ENCODE measurements at places on chromosomes 6 and 20.
A peak's percentile ranks its signal among the peaks of the same experiment; 100 is the strongest.

- DNase-seq: no peak
These were observed 30.9 kb downstream of the LRRC1 start for GRCh38 chr6:53825532-53826321.

DNA sequence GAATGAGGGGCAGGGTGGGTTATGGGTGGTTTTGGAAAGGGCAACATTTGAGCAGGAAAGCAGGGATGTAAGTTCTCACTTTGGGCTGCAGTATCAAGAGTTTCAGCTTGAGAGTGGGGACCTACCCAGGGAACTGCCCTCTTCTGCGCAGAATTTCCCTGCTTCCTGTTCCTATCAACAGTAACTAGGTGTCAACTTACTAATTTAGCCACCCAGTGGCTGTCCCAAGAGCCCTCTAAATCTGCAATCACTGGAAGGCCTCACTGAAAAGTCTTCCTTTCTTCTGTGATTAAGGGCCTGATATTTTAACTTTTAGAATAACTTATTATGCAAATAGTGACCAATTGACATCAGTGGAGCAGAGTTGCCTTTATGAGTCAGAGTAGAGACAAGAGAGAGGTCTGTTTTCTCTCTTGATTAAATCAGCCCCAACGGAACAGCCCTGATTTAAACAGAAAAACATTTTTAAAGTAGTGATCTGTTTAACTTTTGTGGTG lies 118.2 kb upstream of the RIPOR2 start:
- DNase-seq: no peak

- no peak for DNase-seq
These were observed 176.2 kb downstream of the NFATC2 start for GRCh38 chr20:51366155-51366886.

GRCh38 chr20:20261159-20261558 lies 106.7 kb upstream of the INSM1 start:
- DNase-seq: no peak

DNA sequence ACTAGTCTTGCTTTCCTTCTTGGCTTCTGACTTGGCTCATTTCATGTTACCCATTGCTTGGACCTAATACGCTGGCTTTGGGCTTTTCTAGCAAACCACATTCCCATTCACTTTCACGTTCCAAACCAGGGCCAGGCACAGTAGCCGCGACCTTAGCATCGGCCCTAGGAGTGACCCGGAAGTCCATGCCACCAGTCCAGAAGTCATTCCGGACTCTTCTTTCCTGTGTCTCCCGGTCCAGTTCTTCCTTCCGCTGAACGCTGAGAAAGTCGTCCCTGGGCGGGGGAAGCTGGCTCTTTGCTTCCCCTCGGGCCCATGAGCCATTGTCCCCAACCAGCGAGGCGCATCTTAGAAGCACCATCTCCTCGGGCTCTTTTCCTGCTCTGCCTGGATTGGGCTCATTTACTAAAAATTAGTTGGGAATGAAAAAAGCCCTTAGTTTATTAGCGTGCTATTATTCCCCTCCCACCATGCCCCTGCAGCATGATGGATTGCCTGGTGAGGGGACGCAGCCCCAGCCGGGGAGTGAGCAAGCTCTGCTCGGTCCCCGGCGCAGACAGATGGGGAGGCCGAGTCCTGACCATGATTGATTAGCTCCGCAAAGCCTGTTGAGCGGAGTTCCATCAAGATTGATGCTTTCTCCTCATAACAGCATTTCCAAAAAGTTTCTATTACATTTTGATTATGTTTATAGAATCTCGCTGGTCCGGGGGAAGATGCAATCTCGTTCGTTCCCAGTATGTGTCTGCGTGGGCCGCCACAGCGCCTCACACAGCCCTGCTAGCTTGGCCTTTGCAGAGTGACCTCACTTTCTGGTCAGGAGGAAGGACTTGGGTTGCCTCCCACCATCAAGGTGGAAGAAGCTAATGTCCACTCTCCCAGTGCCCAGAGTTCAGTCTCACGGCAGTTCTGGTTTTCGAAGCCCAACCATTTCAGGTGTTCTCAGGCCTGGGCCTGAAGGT lies 115.1 kb upstream of the TOP1 start:
- DNase-seq: no peak

GRCh38 chr6:14665827-14666724 lies 548.5 kb downstream of the CD83 start:
- no peak for DNase-seq

GRCh38 chr20:21575167-21575566 lies 61.3 kb upstream of the NKX2-2 start:
- DNase-seq: no peak

DNA sequence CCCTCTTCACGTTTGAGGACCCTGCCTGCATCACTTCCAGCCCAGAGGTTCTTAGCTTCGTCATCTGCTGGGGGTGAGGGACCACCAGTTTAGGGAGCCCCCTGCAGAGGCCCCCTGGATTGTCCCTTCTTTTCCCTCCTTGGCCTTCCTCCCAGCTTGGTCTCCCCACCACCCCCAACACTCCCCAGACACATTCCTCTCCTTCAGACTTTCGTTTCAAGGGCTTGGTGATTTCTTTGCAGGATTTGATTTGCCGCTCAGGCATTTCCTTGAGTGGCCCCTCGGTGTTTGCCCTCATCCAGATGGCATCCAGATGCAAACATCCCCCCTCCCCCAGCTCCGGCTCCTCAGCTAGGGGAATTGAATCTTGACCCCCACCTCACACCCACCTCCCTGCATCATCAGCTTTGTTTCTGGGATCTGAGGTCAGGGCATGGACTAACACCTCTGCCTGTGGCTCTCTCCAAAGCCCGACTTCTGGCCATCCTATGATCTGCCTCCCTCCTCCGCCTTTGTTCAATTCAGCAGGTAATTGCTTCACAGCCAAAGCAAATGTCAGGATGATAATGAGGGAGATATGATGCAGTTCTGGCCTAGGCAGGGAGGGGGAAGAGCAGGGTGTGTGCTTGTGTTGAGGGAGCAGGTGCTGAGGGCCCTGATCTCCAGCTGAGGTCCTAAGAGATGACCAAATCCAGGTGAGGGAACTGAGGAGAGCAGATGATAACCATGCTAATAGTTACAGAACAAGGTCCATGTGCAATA lies 141.5 kb downstream of the VEGFA start:
- no peak for DNase-seq

GRCh38 chr20:44650771-44651433 lies 597 bp downstream of the ADA start:
- no peak for DNase-seq

DNA sequence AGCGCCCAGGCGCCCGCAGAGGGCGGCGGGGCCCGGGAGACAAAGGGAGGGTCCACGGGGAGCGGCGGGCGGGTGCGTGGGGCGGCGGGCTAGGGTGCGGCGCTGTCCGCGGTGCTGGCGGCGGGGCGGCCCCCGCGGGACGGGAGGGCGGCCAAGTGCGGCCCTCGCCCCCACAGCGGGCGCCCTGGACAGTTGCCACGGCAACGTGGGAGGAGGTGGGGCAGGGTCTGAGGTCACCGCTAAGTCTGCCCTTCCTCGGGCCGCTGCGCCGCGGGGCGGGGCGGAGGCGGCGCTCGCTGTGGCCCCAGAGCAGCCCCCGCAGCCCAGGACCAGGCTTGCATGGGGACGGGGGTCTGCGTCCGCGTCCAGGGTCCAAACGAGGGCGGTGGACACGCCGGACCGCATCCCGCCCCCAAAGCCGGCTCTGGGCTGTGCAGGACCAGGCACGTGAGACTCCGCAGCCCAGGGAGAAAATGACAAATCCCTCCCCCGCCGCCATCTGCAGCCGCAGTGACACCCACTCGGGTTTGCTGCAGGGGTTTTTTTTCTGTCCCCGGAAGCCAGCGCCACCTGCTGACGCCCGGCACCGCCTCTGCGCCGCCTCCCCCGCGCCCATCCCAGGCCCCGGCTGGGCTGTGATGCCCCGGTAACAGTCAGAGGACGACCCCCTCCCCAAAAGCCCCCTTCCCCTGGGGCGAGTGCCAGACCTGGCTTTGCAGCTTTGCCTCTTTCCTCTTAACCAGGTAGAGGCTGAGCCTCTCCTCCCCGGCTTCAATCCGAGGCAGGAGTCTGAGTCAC lies 36.8 kb downstream of the YTHDF1 start:
- peak; percentile 62 for DNase-seq

DNA sequence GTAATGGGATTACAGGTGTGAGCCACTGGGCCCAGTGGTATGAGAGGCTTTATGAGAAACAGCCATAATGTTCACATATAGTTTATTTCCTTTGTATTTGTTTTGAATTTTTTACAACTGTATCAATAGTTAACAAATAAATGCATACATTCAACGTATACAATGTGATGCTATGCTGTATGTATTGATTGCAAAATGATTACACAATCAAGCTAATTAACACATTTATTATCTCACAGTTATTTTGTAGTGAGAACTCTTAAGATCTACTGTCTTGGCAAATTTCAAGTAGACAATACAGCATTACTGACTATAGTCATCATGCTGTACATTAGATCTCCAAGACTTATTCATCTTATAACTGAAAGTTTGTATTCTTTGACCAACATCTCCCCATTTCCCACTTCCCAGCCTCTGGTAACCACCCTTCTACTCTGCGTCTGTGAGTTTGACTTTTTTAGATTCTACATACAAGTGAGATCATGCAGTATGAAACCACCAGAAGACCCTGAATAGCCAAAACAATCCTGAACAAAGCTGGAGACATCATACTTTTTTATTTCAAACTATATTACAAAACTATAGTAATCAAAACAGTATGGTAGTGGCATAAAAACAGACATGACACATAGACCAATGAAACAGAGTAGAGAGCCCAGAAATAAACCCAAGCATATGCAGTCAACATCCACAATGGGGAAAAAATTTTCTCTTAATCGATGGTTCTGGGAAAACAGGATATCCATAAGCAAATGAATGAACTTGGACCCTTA lies 157.2 kb upstream of the RREB1 start:
- DNase-seq: no peak

DNA sequence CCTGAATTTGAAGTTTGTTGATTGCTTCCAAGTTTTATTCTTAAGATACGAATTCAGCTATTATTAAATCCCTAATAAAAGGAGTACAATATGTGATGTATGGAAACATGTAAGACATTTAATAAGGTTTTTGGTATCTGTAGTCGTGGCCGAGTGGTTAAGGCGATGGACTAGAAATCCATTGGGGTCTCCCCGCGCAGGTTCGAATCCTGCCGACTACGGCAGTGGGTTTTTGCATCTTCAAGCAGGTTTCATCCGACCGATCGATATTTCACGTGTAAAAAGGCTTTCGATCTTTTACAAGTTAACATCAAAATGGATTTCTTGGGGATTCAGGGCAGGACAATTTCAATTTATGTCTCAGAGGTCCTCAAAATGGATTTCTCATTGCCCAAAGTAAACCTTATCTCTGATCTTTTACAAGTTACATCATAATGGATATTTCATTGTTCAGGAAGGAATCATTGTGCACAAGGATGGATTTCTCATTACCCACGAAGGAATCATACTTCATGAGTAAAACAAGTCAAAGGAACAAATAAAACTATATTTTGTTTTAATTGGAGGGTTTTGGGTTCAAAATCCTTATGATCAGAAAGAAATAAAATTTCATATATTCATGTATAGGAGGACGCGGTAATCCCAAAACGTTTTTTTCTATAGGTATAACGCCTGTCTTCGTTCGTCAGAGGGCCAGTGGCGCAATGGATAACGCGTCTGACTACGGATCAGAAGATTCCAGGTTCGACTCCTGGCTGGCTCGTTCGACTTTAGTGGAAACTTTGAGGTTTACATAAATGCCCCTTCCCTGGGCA lies 37.3 kb upstream of the BTN3A2 start:
- DNase-seq: peak; percentile 82

DNA sequence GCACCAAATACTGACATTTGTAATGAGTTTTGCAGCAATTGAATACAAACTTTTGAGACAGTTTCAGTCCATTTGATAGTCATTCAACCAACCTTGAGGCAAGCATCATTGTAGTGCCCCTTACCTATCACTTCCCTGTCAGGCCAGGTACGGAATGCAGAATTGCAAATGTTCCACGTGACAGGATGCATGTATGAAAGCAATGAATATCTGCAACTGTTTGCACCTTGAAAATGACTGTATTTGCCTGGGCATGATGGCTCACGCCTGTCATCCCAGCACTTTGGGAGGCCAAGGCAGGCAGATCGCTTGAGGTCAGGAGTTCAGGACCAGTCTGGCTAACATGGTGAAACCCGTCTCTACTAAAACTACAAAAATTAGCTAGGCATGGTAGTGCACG lies 146.0 kb upstream of the SCGN start:
- no peak for DNase-seq

- DNase-seq: no peak
These were observed 8.5 kb downstream of the JARID2 start for GRCh38 chr6:15254070-15254975.

GRCh38 chr6:147117011-147117410 lies 87.2 kb upstream of the STXBP5 start:
- no peak for DNase-seq

GRCh38 chr6:53929041-53929820 lies 134.4 kb downstream of the LRRC1 start:
- DNase-seq: no peak

- DNase-seq: no peak
These were observed 1.1 kb upstream of the TAF8 start for GRCh38 chr6:42049116-42049809.

DNA sequence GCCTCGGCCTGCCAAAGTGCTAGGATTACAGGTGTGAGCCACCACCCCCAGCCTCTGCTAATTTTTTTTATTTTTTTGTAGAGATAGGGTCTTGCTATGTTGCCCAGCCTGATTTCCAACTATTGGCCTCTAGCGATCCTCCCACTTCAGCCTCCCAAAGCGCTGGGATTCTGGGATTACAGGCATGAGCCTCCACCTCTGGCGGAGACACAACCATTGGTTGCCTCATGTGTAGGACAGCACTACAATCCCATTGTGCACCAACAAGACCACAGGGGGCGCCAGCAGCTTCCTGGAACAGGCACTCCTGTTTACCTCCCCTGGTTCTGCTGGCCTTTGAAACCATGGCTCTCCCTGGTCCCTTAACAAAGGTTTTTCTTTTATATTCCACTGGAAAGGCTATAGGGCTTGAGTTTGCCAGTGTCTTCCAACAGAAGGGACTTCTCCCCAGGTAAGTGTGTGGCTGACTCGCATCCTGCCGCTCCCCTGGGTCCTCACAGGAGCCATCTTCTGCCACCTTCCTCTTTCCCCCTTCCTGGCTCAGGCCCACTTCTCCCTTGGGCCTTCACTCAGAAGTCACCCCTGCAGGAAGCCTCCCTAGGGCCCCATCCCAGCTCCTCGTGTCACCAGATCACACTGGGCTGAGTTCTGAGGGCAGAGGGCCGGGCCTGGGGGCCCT lies 39.2 kb upstream of the TLDC2 start:
- DNase-seq: peak; percentile 92

Measured in H9 (cell line).